ENCODE measurements at places on chromosomes 3 and 15.

DNA sequence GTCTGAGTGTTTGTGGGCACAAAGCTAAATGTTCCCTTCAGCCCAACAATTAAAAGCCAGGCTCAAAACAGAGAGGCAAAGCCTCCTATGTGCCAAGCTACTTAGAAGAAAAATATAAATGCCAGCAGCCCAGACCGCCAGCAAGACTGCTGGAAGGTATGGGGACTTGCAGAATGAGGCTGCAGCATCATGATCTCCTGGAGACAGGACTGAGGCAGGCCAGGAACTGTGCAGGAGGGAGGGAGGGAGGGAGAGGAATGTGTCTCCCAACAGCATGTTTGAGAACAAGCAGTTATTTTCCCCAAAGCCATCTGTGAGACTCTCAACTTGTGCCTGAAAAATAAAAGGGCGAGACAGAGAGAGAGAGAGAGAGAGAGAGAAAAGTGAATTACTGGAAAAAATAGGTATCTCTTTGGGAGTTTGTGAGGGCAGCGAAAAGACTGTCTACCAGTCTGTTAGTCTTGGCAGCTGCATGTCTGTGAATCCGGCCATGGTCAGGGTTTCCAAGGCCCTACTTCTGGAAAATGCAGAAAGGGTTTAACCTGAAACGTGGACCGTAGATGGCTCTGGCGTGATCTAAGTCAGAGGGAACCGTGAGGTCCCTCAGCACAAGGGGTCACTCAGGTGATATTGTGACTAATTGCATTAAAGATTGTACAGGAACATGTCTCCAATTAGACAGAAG, 139.7 kb upstream of the COL8A1 start:
- no peak for DNase-seq

- peak; percentile 52 for DNase-seq
Observed at GRCh38 chr3:141379250-141379966, 11.1 kb downstream of the ZBTB38 start.

DNA sequence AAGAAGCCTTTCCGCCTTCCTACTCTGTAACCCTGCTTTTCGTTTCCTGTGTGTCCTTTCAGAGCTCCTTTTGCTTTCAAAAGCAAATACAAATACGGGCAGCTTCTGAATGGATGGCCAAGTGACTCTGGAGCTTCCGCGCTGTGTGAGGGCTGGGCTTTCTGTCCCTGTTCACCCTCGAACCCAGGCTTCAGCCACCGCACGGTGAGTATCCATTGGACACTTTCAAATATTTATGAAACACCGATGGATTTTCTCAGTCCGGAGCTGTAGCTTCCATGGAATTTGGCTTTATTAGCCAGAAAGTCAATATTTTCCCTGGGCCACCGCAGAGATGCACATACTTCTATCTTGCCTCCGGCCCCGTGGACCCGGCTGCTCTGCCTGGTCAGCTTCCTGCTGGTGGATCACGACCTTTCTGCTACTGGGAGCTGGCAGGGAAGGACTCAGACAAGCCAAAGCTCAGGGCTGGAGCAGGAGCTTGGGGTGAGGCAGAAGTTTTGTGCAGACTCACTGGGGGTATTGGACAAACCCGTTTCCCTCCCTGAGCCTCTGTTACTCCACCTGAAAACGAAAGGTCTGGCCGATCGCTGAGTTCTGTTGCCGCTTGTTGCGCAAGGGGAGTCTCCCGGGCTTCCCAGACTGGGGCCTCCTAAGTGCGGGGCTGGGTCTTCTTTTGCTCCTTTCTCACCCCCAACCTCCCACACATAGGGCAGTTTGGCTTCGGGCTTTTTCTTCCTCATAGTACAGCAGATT, 63.6 kb downstream of the LINGO1 start:
- DNase-seq: no peak

GRCh38 chr3:155153242-155154186, 73.4 kb downstream of the MME start:
- no peak for DNase-seq

DNA sequence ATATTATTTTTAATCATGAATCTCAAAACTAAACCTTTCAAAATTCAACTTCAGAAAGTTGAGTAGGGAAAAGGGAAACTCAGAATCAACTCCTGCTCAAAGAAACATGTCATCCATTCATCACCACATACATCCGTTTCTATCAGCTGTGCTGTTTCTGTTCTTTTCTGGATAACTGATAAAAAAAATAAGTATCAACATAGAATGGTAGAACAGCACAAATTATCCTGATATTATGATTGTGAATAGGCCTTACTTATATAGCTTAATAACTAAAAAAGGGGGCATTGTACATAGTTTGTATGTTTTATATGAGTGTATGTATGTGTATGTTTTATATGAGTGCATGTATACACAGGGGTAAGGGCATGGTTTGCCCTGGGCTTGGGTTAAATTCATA, 3.1 kb downstream of the TM4SF1 start:
- no peak for DNase-seq

DNA sequence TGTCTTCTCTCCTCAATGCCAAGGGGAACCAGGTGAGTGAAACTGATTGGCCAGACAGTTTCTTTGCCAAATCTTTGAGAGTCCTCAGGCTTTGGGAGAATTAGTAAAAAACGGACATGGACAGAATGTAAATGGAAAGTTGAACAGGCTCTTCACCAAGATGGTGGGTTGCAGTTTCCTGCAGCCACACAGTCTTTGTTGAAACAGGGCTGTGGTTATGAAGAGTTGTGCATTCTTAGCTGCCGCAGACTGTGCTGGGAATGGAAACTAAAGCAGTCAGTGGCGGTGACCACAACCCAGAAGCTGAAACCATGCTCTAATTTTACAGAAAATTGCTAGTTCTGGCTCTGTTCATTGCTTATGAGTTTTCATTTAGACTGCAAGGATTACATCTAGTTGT, 42.1 kb upstream of the TASOR start:
- peak; percentile 45 for DNase-seq

GRCh38 chr3:122100591-122101463, 45.7 kb downstream of the CD86 start:
- DNase-seq: no peak

GRCh38 chr3:78273326-78273725, 1233.4 kb downstream of the ROBO2 start:
- DNase-seq: no peak

DNA sequence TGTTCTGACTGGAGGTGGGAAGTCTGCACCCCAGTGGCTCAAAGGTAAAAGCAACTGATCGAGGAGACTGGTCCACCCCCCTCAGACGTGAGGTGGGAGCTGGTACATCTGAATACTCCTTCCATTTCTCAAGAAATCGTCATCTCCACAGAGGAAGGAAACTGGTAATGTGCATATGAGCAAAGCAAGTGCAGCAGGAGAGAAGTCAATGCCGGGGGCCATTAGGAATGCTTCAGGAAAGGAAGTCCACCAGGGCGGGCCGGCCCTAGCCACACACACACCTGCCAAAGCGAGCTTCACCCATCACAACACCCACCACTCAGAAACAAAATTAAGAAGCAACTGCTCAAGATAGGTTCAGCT, 8.5 kb downstream of the TBC1D2B start:
- DNase-seq: no peak

DNA sequence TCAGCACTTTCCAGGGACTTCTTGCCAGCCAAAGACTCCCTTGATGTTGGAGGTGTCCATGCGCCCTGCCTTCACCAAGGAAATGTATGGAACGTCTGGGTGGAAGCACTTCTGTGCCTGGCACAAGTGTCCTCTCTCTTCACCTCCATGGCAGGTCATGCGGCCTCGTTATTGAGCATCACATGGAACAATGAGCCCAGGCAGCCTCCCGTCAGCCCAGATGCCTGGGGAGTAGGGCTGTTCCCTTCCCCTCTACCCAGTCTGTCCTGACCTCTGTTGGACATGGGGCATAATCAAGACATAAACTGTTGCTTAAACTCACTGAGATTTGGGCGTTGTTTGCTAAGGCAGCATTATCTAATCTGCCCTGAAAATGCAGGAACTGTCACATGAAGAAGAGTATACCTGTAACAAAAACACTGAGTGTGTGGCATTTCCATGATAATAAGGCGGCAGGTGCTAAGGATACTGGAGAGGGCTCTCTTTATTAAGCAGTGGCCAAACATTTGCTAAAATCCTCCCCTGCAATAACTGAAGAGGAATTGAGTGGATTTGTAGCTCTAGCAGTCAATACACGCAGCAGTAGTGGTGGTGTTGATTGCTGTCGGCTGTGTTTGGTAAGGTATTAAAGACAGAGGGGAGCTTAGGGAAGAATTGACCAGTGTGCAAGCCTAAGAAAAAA, 338.2 kb upstream of the ATP10A start:
- DNase-seq: no peak

DNA sequence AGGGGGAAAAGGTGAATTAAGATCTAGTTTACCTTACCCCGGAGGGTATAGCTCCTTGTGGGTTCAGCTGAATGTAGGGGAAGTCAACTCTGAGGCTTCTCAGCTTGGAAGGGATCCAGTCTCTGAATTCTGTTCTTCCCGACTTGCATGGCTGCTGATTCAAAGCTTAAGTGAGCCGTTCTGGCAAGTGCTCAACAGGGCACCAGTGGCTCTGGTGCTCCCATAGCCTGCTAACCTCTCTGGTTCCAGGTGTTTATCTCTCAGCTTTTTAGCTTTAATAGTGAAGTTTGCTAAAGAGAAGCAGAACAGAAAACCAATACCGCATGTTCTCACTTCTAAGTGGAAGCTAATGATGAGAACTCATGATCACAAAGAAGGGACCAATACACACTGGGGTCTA, 46.3 kb upstream of the RBP1 start:
- DNase-seq: no peak

- DNase-seq: no peak
Observed at GRCh38 chr3:119939077-119939476, 155.2 kb downstream of the GSK3B start.

- DNase-seq: no peak
Observed at GRCh38 chr3:83769791-83770663, 1188.8 kb upstream of the CADM2 start.

DNA sequence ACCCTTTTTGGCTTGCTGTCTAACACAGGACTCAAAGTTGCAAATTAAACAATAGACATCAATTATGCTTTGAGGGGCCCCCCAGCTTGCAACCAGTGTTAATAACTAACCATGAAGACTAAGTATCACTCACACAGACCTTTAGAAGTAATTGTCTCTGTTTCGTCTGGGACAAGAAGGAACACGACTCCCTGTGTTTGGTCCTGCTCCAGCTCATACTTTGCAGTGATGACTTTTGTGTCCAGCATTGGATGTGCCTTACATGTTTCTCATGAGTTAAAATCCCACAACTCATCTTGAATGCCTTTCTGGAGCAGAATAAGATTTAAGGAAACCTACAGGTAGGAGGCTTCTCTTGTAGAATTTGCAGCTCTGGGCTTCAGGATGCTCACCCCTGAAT, 53.1 kb downstream of the GMNC start:
- DNase-seq: no peak
